Stromal cell of bone marrow (primary cell): ENCODE measurements at places on chromosomes 7 and 10.

DNA sequence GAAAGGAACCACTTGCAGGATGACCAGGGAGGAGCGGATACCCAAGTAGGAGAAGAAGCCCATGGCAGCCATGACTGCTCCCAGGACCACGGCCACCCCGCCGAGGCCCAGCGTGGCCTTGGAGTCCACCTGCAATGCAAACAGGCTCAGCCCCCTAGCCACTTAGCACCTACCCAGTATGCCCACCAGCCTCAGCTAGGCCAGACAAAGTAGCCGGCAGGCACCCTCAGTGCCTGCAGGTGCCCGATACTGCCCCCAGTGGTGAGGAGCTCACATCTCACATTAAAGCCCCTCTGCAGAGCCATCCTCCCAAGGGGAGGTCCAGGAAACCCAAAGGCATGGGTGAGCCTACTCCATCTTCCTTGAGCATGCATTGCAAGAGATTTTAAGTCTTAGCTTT is 6.6 kb downstream of the NPC1L1 start:
- no peak for DNase-seq

DNA sequence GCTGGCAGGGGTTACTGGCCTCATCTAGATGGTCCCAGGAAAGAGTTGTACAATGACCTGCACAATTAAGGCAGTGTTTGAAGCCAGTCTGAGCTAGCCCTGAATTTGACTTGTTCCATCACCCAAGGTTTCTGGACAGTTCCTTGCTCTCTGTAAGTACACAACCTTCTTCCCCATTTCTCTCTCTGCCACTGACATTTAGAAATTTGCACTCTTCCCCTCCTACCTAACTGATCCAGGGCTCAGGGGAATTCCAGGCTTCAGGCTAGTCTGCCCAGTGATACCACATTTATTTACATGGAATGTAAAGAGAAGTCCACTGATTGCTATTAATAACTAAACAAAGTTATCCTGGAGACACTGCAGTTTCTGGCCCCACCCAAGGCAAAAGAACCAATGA is 139.0 kb upstream of the GPR26 start:
- no peak for DNase-seq

DNA sequence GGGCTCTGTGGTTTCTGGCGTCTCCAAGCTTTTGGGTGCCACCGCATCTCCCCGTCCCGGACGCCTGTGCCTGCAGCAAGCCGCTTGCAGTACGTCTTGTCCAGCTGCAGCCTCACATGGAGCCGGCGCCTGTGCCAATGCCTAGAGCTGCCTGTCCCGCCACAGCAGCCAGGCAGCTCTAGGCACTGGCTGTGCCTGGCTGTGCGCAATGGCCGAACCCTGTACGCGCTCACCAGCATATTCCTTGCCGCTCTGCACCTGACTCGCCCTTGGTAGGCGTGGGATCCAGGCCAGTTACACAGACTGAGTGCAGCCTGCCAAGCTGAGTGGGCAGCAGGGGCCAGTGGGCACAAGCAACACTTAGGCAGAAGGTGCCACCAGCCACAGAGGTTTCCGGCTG is 381.2 kb upstream of the SORCS1 start:
- no peak for DNase-seq

GRCh38 chr7:156802214-156802613 is 90.8 kb downstream of the LMBR1 start:
- no peak for DNase-seq

DNA sequence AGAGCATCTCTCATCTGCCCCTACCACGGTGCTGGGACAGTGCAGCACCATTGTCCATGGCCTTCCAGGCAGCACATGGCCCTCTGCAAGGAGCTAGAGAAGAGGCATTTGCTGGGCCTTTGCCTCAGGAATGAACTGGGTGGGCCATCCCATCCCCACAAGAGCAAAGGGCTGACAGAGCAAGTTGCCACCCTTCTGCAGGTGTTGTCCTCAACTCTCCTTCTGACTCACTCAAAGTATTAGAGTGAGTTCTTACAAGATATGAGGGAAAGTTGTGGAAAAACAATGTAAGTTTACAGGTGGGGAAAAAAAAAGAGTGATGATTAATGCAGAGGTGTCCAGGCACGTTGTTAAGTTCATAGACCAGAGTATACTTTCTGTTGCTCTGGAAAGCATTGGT is 261.2 kb downstream of the SKIDA1 start:
- DNase-seq: no peak

DNA sequence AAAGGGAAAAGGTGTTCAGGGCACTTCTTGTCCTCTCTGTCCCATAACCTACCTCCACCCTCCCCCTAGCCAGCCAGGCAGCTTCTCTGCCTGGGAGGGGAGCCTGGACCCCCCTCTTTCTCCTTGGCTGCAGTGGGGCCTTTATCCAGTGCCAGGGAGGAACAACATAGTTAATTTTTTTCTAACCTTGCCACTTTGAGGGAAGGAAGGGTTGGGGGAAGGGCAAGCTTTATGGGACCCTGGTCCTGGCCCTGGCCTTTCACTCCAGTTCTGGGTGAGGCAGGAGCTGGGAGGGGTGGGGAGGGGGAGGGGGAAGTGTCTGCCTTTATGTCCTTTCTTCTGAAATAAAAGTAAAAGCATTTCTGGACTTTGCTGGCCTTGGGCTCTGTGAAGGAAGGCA is 4.5 kb downstream of the VGF start:
- no peak for DNase-seq

DNA sequence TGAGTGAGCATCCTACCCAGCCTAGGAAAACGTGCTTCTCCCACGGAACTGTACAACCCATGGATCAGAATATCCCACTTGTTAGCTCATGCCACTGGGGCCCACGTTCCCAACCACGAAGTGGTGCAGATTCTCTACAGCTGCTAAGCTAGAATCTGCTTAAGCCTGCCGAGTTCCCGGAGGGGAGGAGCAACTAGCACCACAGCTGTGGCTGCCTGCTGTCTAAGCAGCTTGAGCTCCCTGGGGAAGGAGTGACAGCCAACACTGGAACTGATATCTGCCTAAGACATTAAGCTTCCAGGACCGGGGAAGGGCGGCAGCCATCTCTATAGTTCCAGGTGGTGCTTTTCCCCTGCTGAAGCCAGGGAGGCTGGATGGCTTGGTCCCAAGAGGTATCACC is 334.7 kb upstream of the CHRM2 start:
- no peak for DNase-seq

DNA sequence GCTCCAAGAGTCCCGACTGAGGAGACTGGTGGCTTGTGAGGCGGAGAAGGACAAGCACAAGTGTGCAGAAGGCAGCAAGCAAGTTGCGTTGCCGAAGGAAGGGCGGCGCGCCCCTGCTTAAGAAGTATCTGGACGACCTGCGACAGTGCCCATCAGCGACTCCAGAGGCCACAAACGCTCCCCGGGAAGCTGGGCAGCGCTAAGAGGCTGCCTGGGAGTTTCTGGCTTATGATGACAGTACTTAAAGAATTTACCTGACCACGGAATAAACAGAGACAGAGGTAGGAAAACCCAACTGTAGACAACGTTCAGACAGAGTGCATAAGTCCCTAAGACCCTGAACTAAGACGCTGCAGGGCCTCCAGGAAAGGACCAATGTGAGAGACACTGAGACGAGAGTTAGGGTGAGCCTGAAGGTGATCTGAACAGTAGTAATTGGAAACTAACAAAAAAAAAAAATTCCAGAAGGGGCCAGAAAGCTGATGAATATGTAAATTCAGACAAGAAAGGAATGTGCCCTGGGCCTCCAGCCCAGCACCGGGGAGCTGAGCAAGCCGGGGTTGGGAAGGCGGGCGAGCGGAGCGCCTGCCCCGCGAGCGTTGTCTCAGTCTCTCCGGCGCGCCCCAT is 1.0 kb downstream of the OSBPL3 start:
- no peak for DNase-seq
